Prostate gland (tissue), 2 donors: ENCODE measurements at places on chromosomes 16 and 17. TPM values are rescaled to one million over a fixed set of nuclear protein-coding genes. Genes with fewer than 3 reads are reported as not detected.
A peak's percentile ranks its signal among the peaks of the same experiment; 100 is the strongest.

The RPA1 gene
- total RNA-seq = 33.0 TPM

DNA sequence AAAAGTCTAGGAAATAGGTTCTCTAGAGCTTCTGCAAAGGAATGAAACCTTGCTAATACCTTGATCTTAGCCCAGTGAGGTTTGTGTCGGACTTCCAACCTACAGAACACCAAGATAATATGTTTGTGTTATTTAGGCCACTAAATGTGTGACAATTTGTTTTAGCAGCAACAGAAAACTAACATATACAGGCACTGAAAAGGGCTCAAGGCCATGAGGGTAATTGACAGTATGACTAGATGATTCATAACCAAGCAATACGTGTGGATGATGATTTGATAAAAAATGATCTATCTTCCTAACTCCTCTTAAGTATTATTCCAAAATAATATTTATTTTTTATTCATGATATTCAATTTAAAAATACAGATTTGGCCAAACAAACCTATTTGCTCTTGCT lies 27.7 kb upstream of the MED13 start:
- H3K27me3 ChIP-seq = no peaks in the 10 kb centered on the region
- no peak overlapping the region for H3K4me3 ChIP-seq
- H3K36me3 ChIP-seq = no peaks in the 10 kb centered on the region
- H3K27ac ChIP-seq = no peak overlapping the region
- no peak for DNase-seq

DNA sequence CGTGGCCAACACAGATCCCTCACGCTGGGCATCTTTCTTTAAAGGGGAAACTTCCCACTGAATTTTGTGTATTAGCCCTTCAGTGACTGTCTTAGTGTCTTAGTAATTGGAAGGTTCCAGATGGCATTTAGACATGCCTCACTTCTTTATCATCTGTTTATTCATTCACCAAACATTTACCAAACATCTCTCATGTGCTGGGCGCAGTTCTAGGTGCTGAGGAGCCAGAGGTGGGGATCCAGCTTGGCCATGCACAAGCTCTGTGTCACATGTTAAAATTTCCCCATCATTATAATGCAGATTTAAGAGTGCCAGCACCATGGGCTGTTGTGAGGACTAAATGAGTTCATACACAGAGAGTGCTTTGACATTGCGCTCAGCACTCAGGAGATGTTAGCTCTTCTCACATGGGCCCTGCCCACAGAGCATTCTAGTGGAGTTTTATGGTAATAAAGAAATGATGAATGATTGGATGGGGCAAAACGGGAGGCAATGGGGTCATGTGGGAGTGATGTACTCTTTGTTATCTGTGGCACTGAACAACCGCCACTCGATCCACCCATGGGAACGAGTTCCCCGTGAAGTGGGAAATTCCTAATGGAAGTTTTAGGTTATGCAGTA lies 119.7 kb downstream of the SNX29 start:
- no peak for DNase-seq
- H3K36me3 ChIP-seq = no peaks in the 10 kb centered on the region
- H3K4me3 ChIP-seq = no peak overlapping the region
- H3K27ac ChIP-seq = no peak overlapping the region
- no peaks in the 10 kb centered on the region for H3K27me3 ChIP-seq

GRCh38 chr17:54172096-54172984 lies 349.6 kb downstream of the KIF2B start:
- no peaks in the 10 kb centered on the region for H3K4me1 ChIP-seq
- no peak overlapping the region for H3K4me3 ChIP-seq
- H3K36me3 ChIP-seq = no peaks in the 10 kb centered on the region

- peak overlapping the region; percentile 42 for H3K4me3 ChIP-seq
- H3K27me3 ChIP-seq = no peaks in the 10 kb centered on the region
- no peaks in the 10 kb centered on the region for H3K4me1 ChIP-seq
- H3K36me3 ChIP-seq = no peaks in the 10 kb centered on the region
Observed at GRCh38 chr16:10743227-10743609, 424 bp upstream of the NUBP1 start.

GRCh38 chr16:89861648-89862047 lies 11.7 kb upstream of the TCF25 start:
- DNase-seq = no peak
- H3K4me3 ChIP-seq = no peak overlapping the region
- H3K36me3 ChIP-seq = no peaks in the 10 kb centered on the region
- no peaks in the 10 kb centered on the region for H3K4me1 ChIP-seq
- H3K27me3 ChIP-seq = no peaks in the 10 kb centered on the region
- H3K27ac ChIP-seq = no peak overlapping the region

- no peaks in the 10 kb centered on the region for H3K4me1 ChIP-seq
- H3K4me3 ChIP-seq = peak overlapping the region; percentile 99
- H3K27ac ChIP-seq = peak overlapping the region; percentile 79
- DNase-seq = no peak
Observed at GRCh38 chr16:50025537-50025931, 509 bp downstream of the CNEP1R1 start.

- no peak overlapping the region for H3K27ac ChIP-seq
- no peak overlapping the region for H3K4me3 ChIP-seq
- H3K36me3 ChIP-seq = no peaks in the 10 kb centered on the region
- no peaks in the 10 kb centered on the region for H3K4me1 ChIP-seq
- H3K27me3 ChIP-seq = no peaks in the 10 kb centered on the region
- no peak for DNase-seq
Observed at GRCh38 chr17:28975646-28976045, 24.3 kb upstream of the PHF12 start.

DNA sequence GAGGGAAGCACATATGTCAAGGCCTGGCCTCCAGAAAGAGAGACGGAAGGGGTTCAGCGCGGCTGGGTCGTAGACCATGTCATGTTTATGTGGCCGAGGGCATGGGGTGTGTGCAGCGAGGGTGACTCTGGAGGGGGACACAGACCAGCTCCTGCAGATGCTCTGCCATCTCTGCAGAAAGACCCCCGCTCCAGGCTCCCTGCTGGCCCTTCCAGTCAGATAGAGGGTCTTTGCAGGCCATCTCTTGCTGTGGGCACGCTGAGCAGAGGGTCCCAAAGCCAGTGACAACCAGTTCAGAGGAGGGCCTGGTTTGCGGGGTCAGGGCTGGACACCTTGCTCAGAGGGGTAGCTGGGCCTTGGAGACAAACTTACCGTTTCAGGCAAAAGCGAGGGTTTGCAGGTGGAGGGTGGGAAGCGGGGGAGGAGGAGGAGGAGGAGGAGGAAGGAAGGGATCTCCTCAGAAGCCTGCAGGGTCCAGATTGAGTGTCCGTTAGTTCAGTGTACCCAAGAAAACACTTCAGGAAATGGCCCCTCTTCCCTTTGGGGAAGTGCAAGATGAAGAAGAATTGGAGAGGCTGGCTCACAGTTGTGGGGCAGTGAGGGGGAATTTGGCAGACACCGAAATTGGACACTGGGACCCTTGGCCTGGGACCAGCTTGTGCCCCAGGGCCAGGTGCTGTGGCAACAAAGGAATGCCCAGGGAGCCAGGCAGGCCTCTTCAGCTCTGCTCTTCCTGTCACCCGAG lies 102.8 kb downstream of the CMIP start:
- DNase-seq = no peak
- no peak overlapping the region for H3K27ac ChIP-seq
- no peak overlapping the region for H3K4me3 ChIP-seq
- H3K27me3 ChIP-seq = no peaks in the 10 kb centered on the region
- no peaks in the 10 kb centered on the region for H3K4me1 ChIP-seq

DNA sequence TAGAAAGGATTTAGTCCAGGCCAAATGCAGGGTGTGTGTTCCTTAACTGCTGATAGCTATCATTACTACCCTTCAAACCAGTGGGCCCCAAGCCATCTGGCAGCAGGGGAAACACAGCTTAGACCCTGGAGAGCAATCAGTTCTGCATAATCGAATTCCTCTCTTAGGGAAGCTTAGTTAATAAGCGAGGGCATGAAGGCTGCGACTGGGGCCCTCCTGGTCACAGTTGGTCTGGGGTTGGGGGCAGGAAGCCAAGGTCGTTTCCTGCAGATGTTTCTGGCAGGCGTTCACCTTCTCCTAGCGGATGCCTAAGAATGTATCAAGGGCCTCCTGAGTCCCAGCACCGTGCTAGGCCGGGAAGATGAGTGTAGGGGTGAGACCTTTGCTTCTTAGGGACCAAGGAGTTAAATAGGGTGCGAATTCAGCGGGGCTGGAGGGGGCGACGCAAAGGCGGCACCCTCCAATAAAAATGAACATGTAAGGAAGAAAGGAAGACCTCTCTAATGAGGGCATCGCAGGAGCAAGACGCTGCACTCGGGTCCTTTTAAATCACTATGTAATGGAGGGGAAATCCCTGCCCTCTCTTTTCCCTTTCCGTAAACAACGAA lies 16.5 kb upstream of the EEF2K start:
- peaks cover 12% of the 10 kb centered on the region for H3K4me1 ChIP-seq
- peak; percentile 43 for DNase-seq
- H3K36me3 ChIP-seq = no peaks in the 10 kb centered on the region
- no peaks in the 10 kb centered on the region for H3K27me3 ChIP-seq
- peak overlapping the region; percentile 96 for H3K27ac ChIP-seq

GRCh38 chr17:81347437-81347836 lies 47.8 kb upstream of the BAHCC1 start:
- H3K27ac ChIP-seq = no peak overlapping the region
- no peak overlapping the region for H3K4me3 ChIP-seq
- H3K4me1 ChIP-seq = no peaks in the 10 kb centered on the region
- no peak for DNase-seq
- H3K36me3 ChIP-seq = no peaks in the 10 kb centered on the region
- H3K27me3 ChIP-seq = no peaks in the 10 kb centered on the region

DNA sequence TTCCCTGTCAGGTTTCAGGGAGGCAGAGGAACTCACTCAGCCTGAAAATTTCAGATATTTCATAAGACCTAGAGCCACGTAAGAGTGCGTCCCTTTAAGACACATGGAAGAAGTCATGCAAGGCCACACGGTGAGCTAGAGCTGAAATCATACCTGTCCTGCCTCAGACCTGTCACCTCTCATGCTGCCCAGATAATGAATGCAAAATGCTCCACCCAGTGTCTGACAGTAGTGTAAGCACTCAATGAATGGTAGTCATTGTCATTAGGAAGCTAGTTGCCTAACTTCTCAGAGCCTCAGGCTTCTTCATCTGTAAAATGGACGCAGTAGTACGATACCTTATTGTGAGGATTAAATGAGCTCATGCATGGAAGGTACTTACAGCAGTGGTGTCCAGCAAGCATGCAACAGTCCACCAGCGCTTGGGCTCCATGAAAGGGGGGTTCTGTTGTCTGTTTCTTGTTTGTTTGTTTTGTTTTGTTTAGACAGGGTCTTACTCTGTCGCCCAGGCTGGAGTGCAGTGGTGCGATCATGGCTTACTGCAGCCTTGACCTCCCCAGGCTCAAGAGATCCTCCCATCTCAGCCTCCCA lies 60.7 kb downstream of the WSB1 start:
- H3K36me3 ChIP-seq = no peaks in the 10 kb centered on the region
- H3K4me1 ChIP-seq = no peaks in the 10 kb centered on the region
- DNase-seq = no peak
- no peak overlapping the region for H3K4me3 ChIP-seq
- no peak overlapping the region for H3K27ac ChIP-seq

DNA sequence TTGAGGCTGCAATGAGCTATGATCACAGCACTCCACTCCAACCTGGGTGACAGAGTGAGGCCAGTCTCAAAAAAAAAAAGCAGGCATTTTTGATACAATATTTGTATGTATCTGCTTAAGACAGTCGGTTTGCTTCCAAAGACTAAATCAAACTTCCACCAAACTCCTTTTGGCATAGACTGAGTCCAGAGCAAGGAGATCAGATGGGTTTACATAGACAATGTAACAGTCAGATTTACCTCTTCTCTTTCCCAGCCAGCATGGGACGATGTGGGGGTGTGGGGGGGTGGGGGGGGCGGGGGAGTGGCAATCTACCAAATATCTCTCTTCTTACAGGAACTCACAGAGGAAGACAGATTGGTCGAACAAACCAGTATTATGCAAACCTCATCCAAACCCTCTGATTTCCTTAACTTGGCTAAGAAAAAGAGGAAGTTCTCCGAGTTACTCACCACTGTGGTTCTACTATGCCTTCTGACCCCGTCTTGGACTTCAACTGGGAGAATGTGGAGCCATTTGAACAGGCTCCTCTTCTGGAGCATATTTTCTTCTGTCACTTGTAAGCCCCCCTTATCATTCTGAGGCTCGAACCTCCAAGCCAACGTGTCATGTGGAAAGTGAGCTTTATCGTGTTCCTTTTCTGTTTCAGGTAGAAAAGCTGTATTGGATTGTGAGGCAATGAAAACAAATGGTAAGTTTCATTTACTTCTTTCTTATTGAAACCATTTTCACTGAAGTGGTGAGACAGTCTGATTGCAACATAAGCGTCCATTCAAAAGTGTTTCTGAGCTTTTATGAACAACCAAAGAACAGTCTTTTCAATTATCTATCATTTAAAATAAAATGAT lies at the start of gene MILR1:
MILR1 (plus strand) TSS at position 451 of the 848 bp plus-strand sequence; CDS start at position 505, 54 bp downstream.
- H3K4me1 ChIP-seq = no peaks in the 10 kb centered on the region
- H3K36me3 ChIP-seq = no peaks in the 10 kb centered on the region
- no peak within 1 kb of the TSS for H3K4me3 ChIP-seq
- no peak within 1 kb of the TSS for H3K27ac ChIP-seq
- no peaks in the 10 kb centered on the region for H3K27me3 ChIP-seq

DNA sequence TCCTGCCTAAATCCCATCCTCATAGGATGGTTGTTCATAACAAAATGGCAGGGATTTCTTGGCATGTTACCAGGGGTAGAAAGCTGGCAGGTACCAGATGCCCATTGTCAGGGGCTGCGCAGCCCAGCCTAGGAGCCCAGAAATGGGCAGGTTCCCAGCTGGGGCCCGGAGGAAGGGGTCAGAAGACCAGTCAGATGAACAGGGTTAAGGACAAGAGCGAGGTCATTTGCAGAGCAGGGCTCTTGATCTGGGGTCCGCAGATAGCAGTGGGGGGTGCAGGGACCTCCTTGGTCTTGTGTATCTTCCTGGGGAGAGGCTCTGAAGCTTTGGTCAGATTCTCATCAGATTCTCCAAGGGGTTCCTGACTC lies 52.3 kb upstream of the CDC42EP4 start:
- H3K4me1 ChIP-seq = peaks cover 14% of the 10 kb centered on the region
- no peak overlapping the region for H3K27ac ChIP-seq
- no peaks in the 10 kb centered on the region for H3K27me3 ChIP-seq
- no peaks in the 10 kb centered on the region for H3K36me3 ChIP-seq

GRCh38 chr17:59601130-59601529 lies 18.6 kb upstream of the CLTC start:
- DNase-seq = no peak
- H3K4me3 ChIP-seq = no peak overlapping the region
- H3K27me3 ChIP-seq = no peaks in the 10 kb centered on the region
- no peaks in the 10 kb centered on the region for H3K36me3 ChIP-seq
